ENCODE measurements at places on chromosomes 5 and 9. TPM values are rescaled to one million over a fixed set of nuclear protein-coding genes. Genes with fewer than 3 reads are reported as not detected.

IRX1 gene
- total RNA-seq: not detected

FCN2 gene
- not detected for total RNA-seq

PGGT1B gene
- total RNA-seq: 42.9 TPM

TMEM252 gene
- not detected for total RNA-seq

FBXO4 gene
- 14.1 TPM for total RNA-seq

TNC gene
- total RNA-seq: 0.60 TPM

SPIN1 gene
- 39.1 TPM for total RNA-seq

Data from activated T-helper 1 cell treated with anti-CD3 and anti-CD28 coated beads, Interleukin-12 subunit alpha, Interleukin-12 subunit beta, Interleukin-2, Interleukin-4 antibody, amounts not matched to agents 30 ng/mL and 10 ng/mL and 1 ng/mL, durations not matched to agents 14 hours and 24 hours and 36 hours (primary cell).